ENCODE measurements at places on chromosomes 5 and 9.

GRCh38 chr5:102481054-102481715, 17.6 kb downstream of the SLCO6A1 start:
- no peak for DNase-seq

DNA sequence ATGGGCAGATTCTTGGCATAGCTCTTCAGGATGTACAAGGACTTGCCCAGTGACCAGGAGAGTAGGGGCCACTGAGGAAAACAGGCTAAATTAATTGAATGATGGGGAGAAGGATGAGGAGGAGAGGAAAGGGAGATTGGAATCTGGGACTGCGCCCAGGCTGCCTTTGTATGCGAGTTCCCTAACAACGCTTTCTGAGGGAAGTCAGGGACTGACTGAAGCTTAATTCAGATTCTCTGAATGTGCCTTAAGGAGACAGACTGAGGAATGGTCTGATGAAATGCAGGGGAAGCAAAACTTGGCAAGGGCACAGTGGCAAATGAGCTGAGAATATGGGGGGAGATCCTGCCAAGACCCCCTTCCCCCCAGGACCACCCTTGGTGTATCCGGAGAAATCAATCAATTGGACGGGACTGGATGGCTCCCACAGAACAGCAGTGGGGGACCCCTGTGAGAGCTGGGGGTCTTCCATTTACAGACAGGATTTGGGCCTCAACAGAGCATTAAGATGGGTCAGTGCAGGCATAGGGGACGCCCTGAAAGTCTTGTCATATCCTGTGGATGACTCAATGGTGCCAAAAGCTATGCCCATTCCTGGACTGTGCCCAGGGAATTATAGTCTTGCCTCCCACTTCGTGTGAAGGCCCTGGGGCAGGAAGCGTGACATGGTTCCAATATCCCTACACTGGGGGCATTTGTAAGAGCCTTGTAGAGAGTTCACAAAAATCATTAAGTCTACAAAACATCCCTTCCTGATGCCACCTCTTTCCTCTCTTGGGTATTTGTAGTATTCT, 215.5 kb upstream of the TNC start:
- DNase-seq = no peak

- no peak for DNase-seq
Observed at GRCh38 chr5:28809811-28810750, 1771.7 kb upstream of the CDH9 start.

- no peak for DNase-seq
Observed at GRCh38 chr5:170145462-170145861, 39.8 kb downstream of the FOXI1 start.

GRCh38 chr5:75847561-75848021, 130.4 kb upstream of the POC5 start:
- DNase-seq = no peak

GRCh38 chr9:33159777-33160127, 7.4 kb downstream of the B4GALT1 start:
- DNase-seq = no peak

- DNase-seq = no peak
Observed at GRCh38 chr5:75089137-75089536, 36.8 kb upstream of the GCNT4 start.

DNA sequence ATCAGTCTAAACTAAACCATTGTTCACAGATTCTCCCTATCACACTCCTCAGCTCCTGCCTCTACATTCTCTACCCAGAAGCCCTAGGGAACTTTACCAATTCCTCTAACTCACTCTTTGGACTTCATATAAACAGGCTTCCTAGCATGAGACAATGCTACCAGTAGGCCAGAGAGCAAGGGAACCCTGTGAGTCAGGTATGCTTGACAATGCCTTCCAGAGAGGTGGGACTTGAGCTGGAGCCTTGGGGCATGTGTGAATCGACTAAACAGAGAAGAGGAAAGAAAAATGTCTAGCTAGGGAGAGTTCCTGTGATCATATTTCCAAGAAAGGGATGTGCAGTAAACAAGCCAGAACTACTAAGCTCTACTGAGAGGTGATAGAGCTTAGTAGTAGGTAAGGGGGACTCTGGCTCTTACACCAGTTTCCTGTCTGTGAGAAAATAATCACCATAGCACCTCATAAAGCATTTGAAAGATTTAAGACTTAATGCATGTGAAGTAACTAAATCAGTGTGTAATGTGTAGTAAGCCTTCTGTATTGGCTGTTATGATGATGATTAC, 6.4 kb upstream of the RFK start:
- no peak for DNase-seq

DNA sequence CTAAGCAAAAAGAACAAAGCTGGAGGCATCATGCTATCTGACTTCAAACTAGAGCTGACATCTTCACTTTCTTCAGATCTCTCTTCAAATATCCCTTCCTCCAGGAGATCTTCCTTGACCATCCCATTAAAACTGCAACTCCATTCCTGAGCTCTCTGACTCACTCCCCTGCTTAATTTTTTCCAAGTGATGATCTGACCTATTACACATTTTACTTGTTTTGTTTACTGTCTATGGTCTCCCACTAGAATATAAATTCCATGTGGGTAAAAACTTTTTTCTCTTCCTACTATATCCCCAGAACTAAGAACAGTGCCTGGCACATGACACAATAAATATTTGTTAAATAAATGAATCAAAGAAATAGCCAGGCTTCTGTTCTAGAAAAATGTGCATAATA, 87.5 kb downstream of the SLIT3 start:
- no peak for DNase-seq

DNA sequence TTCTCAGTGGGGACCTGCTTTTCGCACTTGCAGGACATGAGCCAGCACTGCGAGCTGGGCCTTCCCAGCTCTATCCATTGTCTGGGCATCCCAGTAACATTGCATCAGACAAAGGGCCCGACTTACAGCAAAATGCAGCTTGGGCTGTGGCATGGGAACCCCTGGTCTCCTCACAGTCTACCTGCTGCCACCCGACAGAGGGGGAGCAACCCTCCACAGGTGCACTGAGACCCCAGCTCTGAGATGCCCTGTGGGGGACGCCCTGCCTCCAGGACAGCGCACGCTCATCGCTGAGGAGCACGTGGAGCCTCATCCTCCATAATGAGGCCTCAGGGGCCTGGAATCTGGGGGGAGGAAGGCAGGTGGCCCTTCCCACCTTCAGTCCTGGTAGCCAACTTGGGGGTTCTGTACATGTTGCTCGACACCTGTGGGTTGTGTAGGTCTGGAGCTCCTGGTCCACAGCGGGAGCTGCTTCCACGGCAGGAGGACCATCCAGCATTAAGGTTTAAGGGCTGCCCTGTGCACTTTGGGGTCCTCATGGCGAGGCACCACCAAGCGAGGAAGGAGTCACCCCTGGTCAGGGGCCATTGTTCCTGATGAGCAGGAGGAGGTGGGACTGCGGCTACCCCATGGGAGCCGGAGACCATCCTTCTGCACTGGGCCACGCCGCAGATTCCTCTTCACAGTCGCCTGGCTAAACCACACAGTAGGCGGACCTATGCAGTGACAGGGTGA, 376.5 kb upstream of the IRX1 start:
- DNase-seq = no peak

GRCh38 chr5:35794328-35794619, 62.4 kb upstream of the IL7R start:
- DNase-seq = no peak

DNA sequence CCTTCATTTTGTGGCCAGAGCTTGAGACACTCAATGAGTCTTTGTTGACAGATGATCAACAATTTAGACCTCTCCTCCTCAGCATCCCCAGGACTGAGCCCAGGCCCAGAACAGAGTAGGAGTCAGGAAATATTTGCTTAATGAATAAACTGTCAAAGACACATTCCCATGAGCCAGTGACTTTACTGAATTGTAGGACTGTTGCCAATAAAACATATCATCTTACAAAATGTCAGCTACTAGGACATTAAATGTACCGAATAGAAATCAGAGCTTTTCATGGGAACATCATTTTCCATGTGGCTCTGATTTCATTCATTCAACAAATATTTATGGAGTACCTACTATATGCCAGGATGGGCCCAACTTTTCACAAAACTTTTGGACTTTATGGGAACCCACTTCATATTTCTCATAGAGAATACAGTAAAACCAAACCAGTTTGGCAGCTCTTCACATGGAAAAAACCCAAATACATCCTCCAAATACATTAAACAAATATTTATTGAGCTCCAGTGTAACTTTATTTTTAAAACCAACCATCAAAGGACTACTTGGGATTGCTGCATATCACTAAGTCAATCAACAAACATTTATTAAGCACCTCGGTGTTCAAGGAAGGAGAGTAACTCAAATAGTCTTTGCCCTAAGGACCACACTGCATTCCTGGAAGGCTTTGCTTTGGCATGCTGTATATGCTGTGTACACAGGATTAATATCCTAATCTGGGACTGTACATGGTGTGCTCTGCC, 11.4 kb downstream of the VDAC1 start:
- DNase-seq = no peak

DNA sequence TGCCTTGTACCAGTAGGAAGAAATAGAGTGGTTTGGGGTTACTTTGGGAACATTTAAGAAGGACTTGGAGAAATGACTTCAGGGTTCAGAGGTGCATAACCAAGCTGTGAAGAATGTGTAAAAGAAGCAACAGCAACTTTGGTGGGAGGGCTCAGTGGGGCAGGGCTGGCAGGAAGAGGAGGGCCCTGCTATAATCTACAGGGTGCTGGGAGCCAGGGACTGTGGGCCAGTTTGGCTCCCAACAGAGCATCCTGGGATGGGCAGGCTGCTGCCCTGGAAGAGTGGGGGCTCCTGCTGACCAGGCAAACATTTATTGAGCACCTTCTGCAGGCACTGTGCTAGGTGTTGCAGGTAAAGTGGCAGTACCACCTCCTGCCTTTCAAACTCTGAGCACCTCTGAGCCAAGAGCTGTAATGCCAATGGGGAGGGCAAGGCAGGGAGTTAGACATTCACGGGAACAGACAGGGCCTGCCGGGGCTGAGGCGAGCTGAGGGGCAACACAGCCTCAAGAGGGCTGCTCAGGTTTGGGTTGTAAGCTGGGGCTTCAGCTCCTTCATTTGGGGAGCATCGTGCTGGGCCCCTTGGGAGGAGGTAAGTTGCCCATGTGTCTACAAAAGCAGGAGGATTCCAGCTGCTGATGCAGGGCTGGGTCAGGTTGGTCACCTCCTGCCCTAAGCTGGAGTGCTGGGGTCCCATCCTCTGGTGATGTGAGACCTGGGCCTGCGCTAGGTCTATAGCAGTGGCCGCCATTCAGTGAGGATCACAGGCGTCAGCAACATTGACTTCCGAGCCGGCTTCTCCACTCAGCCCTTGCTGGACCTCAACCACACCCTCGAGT, 30.6 kb downstream of the HMCN2 start:
- DNase-seq = no peak

- no peak for DNase-seq
Observed at GRCh38 chr5:132008163-132008473, 3.3 kb downstream of the ACSL6 start.

DNA sequence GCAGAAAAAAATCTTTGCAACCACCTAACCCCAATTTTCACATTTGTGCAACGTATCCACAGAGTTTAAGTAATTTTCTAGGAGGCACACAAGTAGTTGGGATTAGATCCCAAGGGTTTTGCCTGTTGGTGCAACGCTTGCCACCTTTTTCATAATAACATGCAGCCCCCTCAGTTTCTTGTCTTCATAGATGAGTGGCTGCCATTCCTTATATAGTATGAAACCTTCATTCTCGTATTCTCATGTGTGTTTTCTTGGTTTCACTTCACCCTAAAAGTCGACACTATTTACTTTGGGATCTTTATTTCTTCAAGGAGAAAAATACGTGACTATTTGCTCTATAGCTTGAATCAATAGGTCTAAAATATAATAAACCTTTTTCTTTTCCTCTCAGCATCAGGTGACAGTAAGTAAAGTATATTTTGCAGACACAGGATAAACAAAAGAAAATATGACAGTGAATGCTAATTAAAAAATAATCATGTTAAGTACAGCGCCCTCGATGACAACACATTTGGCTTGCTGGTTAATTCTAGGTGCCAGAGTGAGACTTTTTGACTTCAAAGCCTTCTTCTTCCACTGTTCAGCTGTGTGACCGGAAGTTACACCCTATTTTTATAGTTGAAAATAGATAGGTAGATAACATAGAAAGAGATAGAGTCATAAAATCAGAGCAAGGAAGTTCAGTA, 342.8 kb upstream of the CCNG1 start:
- DNase-seq = no peak

GRCh38 chr9:7510199-7510598, 289.4 kb downstream of the DMAC1 start:
- peak; percentile 9 for DNase-seq

DNA sequence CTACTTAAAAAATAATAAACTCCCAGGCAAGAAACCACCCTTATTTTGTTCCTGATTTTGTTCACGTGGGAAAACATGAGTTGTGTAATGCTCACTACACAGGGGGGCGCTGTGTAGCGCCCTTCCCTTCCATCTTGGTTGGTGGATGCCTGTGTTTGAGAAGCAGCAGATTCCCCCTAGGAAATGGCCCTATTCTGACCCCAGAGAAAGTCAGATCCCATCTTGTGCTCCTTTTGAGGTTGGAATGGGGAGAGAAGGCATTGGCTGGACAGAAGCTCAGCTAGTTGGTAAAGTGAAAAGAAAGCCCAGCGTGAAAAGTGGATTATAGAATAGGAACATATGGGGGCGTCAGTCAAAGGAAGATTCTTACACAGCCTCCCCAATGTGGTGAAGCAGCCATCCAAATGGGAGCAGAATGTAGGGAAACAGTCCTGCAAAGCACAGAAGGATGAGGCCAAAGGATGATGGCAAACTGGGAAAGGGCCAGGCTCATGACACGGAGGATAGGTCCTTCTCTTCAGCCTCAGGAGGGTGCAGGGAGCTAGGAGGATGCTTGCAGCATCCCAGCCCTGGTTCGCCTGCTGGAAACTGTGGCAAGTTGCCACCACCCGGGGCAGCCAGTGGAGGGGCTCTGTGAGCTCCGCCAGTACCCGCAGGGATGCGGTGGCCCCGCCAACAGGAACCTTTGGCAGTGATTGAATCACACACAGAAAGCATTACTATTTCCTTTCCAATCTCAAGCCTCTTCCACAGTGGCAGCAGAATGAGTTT, 314.2 kb upstream of the DAP start:
- DNase-seq = no peak

DNA sequence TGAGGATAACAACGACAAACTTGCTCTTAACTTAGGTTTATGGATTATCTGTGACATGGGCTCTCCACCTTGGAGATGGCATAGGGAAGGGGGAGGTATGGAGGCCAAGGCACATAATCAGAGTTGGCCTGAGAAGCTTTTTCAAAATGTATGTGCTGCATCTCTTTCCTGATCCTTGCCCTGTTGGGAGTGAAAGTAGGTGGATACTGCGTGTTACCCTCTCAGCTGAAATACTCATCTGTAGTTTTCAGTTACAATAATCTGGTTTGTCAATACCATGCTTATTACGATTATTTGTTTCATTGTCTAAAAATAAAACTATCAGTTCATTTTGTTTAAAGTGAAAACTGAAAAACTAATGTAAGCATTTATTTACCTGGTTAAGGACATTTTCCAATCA, 86.7 kb downstream of the SLC44A1 start:
- DNase-seq = no peak

DNA sequence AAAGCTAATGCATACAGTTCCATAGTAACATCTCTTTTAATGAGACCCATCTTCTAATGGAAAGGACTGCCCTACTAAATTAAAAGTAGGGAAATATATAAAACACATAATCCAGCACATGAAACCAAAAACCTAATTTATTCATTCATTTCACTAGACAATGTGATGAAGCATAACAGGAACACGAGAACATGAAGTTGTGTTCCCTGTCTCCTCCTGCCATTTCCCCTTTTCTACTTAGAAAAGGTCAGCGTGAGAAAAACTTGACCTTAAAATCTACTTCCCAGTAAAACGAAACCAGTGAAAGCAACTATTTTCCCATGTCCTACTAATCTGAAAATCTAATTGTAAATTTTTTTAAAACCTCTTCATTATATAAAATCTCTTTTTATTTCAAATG, 847.5 kb downstream of the TLE1 start:
- no peak for DNase-seq
